ENCODE measurements at places on chromosomes 12 and 14.

GRCh38 chr12:50579757-50580267, 75.0 kb downstream of the DIP2B start:
- no peak for DNase-seq

- DNase-seq: no peak
These were observed 2.4 kb downstream of the E2F7 start for GRCh38 chr12:77062846-77063461.

- DNase-seq: no peak
These were observed 101.9 kb downstream of the DACT1 start for GRCh38 chr14:58739674-58740073.

DNA sequence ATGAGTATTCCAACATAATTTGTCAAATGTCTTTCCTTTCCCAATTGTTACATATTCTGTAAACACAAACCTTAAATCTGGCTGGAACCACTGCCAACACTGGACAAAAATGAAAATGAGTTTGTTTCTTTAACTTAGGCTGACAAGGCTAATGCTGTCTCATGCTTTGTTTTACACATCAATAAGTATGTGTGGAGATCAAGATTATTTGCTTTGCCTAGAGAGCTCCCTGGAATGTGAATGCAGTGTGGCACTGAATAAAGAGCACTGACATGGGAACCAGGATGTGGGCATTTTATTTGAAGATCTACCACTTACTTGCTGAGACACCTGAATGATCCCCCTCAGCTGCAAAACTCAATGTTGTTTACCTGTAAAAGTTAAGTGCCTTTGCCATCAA, 61.7 kb downstream of the RALGAPA1 start:
- no peak for DNase-seq

GRCh38 chr12:95626854-95627253, 75.6 kb upstream of the USP44 start:
- no peak for DNase-seq

- no peak for DNase-seq
These were observed 21.5 kb downstream of the BATF start for GRCh38 chr14:75543786-75544185.

DNA sequence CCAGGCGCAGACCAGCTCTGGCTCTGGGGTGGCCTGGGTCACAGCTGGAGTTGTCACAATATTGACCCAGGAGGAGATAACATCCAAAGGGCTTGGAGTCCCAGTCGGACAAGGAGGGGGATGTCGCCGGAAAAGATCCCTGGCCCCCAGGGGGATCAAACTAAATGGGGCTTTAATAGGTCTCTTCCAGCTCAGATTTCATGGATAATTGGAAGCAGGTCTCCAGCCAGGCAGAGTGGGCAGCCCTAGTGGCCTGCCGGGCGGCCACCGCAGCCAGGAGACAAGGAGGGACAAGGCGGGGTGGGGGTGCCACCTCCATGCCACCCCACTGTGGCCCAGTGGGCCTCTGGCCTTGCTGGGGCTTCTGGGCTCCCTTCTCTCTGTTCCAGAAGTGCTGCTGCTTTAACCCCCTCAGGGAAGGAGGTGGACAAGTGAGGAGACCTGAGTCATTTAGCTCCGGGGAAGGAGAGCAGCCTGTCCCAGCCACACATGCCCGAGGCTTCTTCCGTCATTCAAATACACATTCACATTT, 23.1 kb upstream of the PGF start:
- no peak for DNase-seq

- DNase-seq: no peak
These were observed 118.3 kb downstream of the ETV6 start for GRCh38 chr12:11767798-11768197.

Data from CD4-positive, alpha-beta T cell treated with Interleukin-4 for 4 hours (primary cell).